NCI-H2107 (cell line): ENCODE measurements at places on chromosomes 11 and 22.

DNA sequence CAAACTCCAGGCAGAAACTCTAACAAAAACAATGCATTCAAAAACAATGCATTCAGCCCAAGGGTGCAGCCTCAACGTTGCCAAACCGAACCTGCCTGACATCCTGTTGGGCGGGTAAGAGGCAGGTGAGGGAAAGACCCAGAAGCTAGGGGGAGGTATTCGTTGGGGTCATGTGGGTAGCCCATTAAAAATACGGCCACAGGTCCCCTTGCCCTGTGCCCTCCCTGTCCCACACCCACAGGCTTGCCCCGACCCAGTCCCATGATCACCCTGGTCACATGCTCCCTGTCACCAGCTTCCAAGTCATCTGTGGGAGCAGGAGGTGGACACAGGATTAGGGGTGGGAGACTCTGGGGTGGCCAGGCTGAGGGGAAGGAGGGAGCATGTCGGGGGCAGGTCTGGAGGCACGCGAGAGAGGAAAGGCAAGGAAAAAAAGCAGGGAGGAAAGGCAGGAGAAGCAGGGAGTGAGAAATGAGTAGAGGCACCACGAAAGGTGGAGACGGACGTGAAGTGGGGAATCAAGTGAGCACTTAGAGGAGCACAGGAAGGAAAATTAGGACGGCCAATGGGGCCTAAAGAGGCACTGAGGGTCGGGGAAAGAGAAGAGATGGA, 683 bp downstream of the PLA2G6 start:
- DNase-seq = no peak

DNA sequence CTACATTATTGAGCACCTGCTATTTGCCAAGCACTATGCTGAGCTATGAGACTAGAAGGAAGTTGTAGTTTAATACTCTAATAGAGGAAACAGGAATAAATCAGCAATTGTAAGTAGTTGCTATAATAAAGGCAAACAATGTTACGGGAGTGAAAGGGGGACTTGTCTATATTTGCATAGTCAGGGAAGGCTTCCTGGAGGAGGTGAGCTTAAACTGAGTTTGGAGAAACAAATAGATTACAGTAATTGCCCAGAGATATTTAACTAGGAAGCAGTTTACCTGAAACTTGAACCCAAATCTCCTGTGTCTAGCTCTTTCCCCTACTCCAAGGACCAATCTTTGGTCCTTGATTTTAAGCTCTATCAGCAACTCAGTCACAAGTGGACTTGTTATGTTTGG, 2.1 kb upstream of the ENTHD1 start:
- no peak for DNase-seq

- DNase-seq = no peak
These were observed 3.7 kb downstream of the HMBS start for GRCh38 chr11:119088406-119088805.

- no peak for DNase-seq
These were observed 5.2 kb upstream of the H19 start for GRCh38 chr11:2002807-2003206.

GRCh38 chr11:119320776-119321524, 4.0 kb upstream of the MCAM start:
- no peak for DNase-seq

- DNase-seq = no peak
These were observed 1319.9 kb downstream of the LRRC4C start for GRCh38 chr11:40139536-40139935.
